Caki2 (cell line): ENCODE measurements at places on chromosomes 1 and 21. TPM values are rescaled to one million over a fixed set of nuclear protein-coding genes. Genes with fewer than 3 reads are reported as not detected.
A peak's percentile ranks its signal among the peaks of the same experiment; 100 is the strongest.

GRCh38 chr1:111943066-111943465 lies 46.4 kb downstream of the KCND3 start:
- DNase-seq: no peak

- peak; percentile 17 for DNase-seq
Measured at GRCh38 chr21:37369307-37369854, 2.8 kb downstream of the DYRK1A start.

Gene KIF2C
- 49.9 and 55.4 TPM in 2 replicates for total RNA-seq

Gene GFI1
- 1.4 and 3.8 TPM in 2 replicates for total RNA-seq

GRCh38 chr1:108877348-108878159 lies 769 bp downstream of the GPSM2 start:
- peak; percentile 14 for DNase-seq

Gene ETV3L
- total RNA-seq: not detected in 2 replicates

DNA sequence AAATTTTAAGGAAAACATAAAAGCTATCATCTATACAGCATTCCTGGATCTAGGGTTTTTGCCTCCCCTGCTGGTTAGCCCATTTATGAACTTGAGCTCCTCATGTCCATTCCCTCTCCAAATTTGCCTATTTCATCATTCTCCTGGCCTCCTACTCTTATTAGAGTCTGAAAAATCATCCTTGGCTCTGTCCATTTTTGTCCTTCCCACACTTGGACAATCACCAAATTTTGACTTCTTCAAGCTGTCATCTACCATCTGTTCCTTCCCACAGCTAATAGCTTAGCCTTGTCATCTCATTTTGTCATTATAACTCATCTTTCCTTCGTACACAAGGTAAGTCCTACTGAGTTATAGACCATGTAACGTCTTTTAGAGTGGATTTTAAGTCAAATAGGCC lies 2.2 kb upstream of the HENMT1 start:
- DNase-seq: no peak

Gene GBP1
- total RNA-seq: 0.07 TPM in 1 of 2 replicates, not detected in the other

DNA sequence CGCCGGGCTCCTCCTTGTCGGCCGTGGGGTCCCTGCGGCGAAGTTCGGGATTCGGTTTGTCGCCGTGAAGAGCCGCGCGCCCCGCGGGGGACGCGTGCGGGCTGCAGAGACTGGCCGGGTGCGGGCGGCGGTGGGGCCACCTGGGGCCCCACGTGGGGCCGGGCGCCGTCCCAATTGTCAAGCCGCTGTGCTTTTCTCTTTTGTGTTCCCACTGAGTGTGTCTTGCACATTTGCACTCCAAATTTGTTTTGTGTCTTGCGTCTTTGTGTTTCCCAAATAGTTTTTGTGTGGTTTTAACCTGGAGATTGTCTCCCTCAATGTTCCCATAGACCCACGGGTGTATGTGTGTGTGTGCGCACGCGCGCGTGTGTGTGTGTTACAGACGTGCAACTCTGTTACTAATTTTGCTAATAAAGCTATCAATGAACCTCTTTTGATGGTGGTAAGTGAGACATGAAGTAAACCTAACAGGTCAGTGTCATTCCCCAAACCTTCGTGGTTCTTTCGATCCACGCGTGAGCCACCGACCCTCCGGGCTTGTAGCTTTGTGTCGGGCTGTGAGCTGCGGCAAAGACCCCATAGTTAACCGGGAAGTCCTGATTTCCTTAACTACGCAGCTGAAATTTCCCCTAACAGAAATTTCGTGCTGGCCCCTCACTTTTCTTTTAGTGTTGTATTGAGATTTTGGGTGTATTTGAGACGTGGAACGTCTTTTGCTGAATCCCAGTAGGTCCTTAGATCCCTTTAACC lies 708 bp downstream of the PRDM2 start:
- peak; percentile 40 for DNase-seq

GRCh38 chr1:162605225-162605927 lies 26.9 kb upstream of the DDR2 start:
- DNase-seq: peak; percentile 20

Gene INSRR
- total RNA-seq: 0.03 TPM in 1 of 2 replicates, not detected in the other

Gene NEXN
- total RNA-seq: 1.7 and 1.8 TPM in 2 replicates

- no peak for DNase-seq
Measured at GRCh38 chr1:41394959-41395956, 34.0 kb downstream of the FOXO6 start.

Gene KCNH1
- 1.4 and 2.0 TPM in 2 replicates for total RNA-seq

- DNase-seq: no peak
Measured at GRCh38 chr1:116433275-116434257, 60.5 kb downstream of the ATP1A1 start.

Gene MYOG
- total RNA-seq: not detected in 2 replicates

GRCh38 chr1:42070996-42071395 lies 82.2 kb upstream of the GUCA2B start:
- no peak for DNase-seq

DNA sequence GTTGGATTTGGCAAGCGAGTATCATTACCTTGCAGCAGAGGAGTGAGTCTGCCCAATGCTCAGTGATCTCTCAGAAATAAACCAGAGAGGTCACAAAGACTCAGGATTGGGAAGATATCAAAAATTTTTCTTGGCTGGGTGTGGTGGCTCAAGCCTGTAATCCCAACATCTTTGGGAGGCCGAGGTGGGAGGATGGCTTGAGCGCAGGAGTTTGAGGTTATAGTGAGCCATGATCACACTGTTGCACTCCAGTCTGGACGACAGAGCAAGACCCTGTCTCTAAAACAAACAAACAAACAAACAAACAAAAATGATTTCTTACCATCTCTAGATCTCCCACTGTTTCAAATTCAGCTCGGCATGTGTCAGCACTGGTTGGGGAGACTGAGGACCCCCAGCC lies 13.3 kb upstream of the BECN2 start:
- peak; percentile 5 for DNase-seq

DNA sequence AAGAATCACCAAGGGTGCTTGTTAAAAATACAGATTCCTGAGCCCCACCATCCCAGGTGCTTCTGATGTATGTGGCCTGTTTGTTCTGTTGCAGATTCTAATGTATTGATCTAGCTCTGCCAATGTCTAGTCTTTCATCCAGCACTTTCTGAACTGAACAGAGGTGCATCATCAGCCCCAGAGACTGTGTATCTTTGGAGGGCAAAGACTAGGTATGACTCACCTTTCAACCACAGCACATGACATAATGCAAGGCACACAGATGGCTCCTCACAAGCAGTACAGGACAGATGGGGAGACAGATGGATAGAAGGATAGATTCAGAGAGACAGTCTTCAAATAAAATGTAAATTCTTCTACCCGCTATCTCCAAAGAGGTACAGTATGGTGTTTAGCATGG lies 32.3 kb downstream of the CD58 start:
- DNase-seq: peak; percentile 40

Gene GUCA2B
- total RNA-seq: not detected in 2 replicates

DNA sequence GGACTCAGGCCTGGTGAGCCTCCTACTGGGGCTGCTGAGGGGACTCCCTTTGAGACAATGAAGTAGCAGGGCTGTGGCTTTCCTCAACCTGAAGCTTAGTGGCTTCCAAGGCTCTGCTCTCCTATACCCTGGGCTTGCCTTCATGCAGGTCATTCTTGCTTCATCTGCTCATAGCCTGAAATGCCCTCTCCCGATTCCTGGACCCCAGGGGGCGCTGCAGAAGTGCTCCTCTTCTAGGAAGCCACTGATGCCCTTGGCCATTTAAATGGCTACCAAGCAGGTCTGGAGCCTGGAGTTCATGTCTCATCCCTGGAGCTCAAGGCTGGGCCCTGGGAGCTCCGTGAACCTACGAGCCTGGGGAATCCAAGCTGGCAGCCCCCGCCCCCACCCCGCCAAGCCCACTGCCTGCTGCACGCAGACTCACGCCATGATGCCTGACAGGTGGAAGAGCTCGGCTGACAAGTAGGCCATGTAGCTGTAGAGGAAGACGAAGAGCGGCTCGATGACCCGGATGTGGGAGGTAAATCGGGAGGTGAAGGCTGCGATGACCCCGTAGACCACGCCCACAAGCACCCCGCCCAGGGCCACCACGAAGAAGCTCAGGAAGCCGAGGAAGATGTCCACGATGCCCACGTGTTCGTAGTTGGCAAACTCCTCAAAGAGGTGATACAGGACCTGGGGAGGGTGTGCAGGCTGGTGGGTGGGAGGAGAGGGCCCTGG lies 45.7 kb downstream of the SLC9A1 start:
- DNase-seq: no peak

Gene FAM167B
- not detected in 2 replicates for total RNA-seq

GRCh38 chr1:150002217-150002616 lies 8.3 kb downstream of the OTUD7B start:
- no peak for DNase-seq

DNA sequence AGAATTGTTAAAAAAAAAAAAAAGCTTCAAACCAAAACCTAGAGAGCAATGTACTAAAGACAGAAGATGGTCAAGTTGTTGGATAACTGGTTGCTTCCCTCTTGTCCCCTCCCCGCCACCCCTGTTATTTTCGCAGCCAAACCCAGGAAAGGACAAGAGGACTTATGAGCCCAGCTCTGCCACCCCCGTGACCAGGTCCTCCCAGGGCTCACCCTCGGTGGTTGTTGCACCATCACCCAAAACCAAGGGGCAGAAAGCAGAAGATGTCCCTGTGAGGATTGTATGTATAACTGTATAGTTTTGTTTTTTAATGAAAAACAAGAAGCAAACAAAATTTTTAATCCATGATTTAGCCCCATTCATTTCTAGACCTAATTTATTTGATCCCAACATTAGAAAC lies 69.4 kb downstream of the VPS26C start:
- DNase-seq: no peak

DNA sequence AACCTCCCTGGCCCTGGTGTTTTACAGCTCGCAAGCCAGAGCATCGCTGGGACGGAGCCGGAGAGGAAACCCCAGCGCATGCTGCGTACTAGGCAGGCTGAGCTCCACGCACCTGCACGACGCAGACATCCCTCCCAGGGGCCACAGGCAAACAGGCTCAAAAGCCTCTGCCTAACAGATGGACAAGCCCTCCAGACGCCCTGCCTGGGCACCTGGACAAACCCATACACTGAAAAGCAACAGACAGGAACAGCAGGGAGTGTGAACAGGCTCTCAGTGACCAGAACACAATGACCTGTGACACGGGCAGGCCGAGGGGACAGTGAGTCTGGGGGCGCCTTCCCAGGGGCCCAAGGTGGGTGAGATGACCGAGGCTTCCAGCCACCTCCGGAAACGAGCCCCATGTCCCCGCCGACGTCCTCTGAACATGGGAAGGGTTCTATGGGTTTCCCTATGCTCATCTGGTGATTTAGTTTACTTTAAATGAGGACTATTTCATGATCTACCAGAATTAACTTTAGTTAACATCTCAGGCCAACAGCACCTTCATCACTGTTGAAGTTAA lies 40.3 kb downstream of the NPHP4 start:
- DNase-seq: no peak

- DNase-seq: no peak
Measured at GRCh38 chr1:109467301-109467777, 993 bp downstream of the SYPL2 start.

DNA sequence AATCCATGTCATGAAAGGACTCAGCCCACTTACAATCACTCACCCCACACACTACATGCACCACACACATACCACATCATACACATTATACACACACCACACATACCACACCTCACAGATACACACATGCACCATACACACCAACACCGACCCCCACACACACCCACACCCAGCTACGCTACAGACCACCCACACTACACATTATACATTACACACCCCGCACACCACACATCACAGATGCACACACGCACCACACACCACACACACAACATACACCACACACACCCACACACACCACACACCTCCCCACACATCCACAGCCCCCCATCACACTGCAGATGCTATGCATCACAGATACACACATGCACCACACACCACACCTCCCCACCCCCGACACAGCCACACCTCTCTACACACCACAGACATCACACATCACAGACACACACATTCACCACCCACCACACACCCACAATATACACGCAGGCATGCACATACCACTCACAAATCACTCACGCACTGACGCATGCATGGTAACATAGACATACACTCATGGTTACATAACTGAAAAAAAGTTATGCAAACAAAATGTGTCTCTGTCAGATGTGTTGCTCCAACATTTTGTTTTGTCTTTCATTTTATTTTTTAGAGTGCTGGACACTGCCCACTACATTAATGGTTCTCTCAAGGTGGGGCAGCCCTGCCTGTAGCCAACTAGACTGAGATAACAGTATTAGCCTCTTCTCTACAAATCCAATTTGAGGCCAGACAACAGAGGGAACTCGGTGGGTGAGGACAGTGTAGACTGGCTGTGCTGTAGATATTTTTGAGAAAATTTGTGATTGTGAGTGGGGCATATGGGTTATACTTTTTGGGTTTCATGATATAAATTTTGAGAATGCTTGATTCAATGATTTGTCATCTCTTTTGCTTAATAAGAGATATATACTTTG lies 15.2 kb upstream of the PGBD2 start:
- DNase-seq: no peak

Gene TSTD1
- 53.5 and 67.6 TPM in 2 replicates for total RNA-seq

- no peak for DNase-seq
Measured at GRCh38 chr21:35764586-35764985, 295.7 kb downstream of the SETD4 start.

GRCh38 chr1:157325220-157325619 lies 187.0 kb upstream of the ETV3 start:
- no peak for DNase-seq

Gene PRAMEF27
- total RNA-seq: not detected in 2 replicates

DNA sequence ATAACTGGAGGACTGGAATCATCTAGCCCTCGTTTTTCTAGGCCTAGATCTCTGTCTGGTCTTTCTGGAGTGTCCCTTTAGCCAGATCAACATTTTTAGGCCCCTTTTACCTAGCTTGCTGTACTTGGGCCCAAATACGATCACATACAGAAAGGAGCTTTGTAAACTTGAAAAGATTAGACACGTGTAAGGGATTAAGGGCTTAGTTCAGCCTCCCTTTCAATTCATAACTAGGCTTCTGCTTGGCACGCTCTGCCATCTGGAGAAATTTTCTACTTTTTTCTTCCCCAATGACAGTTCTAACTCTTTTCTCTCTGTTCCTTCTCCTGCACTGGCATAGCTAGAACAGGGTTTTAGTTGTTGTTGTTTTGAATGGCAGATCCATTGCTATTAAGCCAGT lies 153.3 kb upstream of the BEND5 start:
- no peak for DNase-seq

Gene RNF186
- not detected in 2 replicates for total RNA-seq

- DNase-seq: no peak
Measured at GRCh38 chr1:76948846-76949245, 81.6 kb downstream of the ST6GALNAC5 start.

DNA sequence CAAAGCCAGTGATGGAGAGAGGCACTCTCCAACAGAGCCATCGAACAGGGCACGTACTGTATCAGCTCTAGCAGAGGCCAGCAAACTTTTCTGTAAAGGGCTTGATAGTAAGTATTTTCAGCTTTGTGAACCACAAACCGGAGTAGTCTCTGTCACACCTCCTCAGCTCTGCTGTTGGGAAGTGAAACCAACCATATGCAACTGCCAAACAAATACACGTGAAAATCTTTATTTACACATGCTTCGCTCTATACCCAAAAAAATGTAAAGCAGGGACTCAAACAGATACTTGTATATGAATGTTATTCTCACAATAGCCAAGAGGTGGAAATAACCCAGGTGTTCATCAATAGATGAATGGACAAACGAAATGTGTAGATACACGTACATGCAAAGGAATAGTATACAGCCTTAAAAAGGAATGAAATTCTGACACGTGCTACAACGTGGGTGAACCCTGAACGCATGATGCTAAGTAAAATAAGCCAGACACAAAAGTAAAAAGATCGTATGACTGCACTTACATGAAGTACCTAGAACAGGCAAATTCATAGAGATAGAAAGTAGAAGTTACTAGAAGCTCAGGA lies 39.0 kb downstream of the SETD4 start:
- no peak for DNase-seq

GRCh38 chr1:3880429-3881192 lies 19.5 kb downstream of the C1orf174 start:
- no peak for DNase-seq

- no peak for DNase-seq
Measured at GRCh38 chr1:6144647-6145395, 35.3 kb downstream of the CHD5 start.
